Stimulated activated CD8-positive, alpha-beta memory T cell treated with anti-CD3 and anti-CD28 coated beads, Interleukin-4, amount 100 ng/mL, for 4 hours (primary cell): ENCODE measurements at places on chromosomes 2 and 18.

DNA sequence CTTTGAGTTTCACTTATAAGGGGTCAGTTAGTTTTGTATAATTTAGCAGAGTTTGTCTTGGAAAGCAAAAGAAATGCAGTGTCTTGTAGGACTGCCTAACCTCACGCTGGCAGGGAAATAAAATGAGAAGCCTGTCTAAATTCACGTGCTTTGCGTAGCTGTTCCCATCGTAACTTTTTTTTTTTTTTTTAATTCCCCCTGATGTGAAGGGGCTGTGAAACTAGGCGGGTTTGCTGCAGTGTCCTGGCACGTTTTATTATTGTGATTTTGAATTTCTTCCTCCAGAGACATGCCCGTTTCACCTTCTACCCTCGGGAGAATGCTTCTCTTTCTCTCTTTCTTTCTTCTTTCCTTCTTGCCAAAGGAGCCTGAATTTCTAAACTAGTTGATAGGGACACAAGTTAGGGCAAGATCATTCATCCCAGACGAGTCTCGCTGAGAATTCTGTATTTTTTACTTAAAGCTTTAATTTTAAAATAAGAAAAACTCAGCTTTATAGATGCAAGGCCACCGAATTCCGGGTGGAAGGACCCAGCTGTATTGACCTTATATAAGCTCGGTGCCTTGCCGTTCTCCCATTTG is 2.3 kb downstream of the MEIS1 start:
- DNase-seq: no peak

- no peak for DNase-seq
These were observed 13.1 kb downstream of the CTLA4 start for GRCh38 chr2:203880557-203881125.

DNA sequence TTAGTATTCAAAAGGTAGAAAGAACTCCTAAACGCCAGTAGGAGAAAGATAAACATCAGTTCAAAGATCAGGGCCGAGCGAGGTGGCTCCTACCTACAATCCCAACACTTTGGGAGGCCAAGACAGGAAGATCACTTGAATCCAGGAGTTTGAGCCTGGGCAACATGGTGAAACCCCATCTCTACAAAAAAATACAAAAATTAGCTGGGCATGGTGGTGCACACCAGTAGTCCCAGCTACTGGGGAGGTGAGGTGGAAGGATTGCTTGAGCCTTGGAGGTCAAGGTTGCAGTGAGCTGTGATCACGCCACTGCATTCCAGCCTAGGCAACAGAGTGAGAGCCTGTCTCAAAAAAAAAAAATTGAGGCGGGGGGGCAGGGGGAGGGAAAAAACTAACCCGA is 40.6 kb downstream of the MBOAT2 start:
- no peak for DNase-seq

DNA sequence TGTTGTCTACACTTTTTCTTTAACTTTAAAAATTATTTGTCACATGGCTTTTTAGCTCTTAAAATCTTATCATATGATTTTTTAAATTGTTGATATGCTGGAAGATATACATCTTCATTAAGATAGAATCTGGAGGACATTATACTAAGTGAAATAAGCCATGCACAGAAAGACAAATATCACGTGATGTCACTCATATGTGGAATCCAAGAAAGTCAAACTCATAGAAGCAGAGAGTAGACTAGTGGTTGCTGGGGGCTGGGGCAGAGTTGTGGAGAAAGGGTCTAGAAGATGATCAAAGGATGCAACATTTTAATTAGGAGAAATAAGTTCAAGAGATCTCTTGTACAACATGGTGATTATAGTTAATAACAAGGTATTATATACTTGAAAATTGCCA is 280.9 kb downstream of the GULP1 start:
- no peak for DNase-seq

DNA sequence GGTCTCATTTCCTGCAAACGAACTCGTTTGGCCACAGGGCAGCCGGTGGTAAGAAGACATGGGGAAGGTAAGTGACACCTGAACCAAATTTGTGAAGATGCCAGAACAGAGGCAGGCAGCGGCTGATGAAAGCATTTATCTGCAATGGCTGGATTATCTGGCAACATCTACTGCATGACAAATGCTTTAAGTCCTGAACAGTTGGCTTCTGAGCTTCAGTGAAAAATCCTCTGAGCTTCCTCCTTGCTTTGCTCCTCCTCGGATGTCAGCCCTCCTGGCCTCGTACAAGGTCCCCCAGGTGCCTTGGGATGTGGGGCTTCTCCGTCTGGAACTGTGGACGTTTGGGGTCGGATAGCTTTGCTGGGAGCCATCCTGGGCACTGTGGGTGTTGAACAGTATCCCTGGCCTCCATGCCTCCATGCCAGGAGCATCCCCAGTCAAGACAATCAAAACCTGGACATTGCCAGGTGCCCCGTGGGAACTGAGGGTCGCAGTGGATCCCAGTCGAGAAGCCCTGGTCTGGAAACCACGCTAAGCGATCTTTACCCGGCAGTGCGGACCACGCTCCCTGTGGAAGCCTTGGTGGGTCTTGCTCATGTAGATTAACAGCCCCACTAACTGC is 49.3 kb downstream of the KCNG2 start:
- no peak for DNase-seq

GRCh38 chr18:50558948-50559751 is 737 bp upstream of the MAPK4 start:
- no peak for DNase-seq

DNA sequence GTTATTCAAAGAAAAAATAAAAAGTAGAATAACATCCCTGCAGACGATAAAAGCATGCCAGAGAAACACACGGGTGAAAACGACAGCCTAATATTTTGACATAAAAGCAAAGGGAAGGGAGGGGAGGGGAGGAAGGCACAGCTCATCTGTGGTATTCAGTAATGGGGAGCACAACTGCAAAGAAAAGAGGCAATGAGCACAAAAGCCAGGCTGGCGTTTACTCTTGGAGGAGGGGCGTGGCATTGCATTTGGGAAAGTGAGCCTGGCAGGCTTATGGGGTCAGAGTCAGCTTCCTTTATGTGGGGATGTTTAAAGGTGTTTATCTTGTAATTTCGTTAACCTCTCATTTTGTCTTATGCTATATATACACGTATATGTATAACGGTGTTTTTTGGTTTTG is 53.2 kb downstream of the STEAP3 start:
- no peak for DNase-seq

GRCh38 chr2:10086950-10087349 is 6.7 kb upstream of the CYS1 start:
- no peak for DNase-seq

DNA sequence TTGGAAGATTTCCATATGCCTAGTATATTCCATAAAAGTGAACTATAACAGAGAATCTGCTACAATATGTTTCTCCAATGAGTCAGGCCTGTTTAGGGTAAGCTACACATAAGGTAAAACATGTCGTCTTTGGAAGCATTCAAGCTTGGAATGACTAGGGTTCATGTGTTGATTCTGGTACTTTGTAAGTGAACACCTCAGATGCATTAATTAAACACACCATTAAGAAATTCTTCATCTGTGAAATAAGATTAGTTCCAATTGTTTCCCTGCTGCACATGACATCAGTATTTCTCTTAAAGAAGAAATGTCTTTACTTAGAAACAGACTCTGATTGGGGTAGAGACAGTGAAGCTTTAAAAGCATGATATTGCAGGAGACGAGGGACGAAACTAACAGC is 461.1 kb upstream of the NXPH2 start:
- no peak for DNase-seq

- DNase-seq: no peak
These were observed 278.6 kb upstream of the KLHL14 start for GRCh38 chr18:33051407-33051806.

GRCh38 chr2:3054066-3054465 is 323.6 kb downstream of the EIPR1 start:
- DNase-seq: no peak

DNA sequence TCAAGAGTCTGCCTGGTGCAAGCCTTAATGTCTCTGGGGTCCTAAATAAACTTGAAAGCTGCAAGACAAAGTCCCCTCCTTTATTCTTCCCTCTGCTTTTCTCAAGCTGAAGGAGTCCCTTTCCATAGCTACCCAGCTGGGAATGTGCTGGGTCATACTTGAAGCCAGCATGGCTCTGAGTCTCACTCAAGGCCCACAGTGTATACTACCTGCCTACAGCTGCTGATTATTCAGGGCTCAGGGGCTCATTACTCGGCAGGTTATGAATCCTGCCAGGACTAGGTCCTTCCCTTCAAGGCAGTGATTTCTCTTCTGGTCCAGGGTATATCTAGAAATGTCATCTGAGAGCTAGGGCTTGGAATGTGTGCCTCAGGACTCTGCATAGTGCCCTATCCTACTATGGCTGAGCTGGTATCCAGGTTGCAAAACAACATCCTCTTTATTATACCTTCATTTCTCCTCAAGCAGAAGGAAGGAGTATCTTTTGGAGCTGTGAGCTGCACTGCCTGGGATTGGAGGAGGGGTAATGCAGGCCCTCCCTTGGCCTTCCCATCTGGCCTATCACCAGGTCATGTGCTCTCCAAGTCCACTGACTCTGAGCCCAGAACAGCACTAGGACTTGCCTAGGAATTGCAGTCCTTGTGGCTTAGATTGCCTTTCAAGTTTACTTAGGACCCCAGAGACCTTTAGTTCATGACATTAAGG is 22.3 kb downstream of the IL1RN start:
- DNase-seq: no peak

- no peak for DNase-seq
These were observed 4.2 kb downstream of the ZAP70 start for GRCh38 chr2:97717613-97717995.

- no peak for DNase-seq
These were observed 801.3 kb downstream of the ERBB4 start for GRCh38 chr2:211737282-211737681.

DNA sequence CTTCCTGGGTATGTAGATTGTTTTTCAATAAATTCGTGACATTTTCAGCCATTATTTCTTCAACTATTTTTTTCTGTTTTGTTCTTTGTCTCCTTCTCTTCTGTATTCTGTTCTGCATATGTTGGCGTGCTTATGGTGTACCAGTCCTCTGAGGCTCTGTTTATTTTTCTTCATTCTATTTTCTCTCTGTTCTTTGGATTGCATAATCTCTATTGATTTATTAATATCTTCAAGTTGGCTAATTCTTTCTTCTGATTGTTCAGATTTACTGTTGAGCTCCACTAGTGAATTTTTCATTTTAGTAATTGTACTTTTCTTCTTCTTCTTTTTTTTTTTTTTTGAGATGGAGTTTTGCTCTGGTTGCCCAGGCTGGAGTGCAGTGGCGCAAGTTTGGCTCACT is 9.9 kb downstream of the GNLY start:
- DNase-seq: no peak

DNA sequence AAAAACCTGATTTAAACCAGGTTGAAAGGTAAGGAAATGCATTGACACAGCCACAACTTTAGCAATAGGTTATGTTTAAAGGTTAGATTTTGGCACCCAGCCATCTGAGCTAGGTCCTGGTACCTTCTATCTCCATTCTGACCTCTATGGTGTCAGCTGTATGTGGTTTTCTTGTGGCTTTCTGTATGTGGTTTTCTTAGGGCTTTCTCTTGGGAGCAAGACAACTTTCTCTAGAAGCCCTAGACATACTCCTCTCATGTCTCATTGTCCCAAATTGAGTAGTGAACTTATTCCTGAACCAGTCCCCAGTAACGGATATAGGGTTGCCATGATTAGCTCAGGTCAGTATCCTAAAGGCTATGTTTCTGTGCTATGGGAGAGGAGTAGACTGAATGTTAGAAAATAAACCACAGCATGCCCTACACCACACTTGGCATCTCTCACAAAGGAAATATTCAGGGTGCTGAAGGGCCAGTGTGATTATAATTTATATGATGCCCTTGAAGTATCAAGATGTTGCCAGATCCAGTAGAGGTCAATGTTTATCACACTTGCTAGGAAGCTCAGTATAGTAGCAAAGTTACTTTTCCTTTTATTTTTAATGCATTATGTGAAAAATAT is 176.1 kb downstream of the CAPN13 start:
- no peak for DNase-seq

- no peak for DNase-seq
These were observed 55.5 kb upstream of the ZDBF2 start for GRCh38 chr2:206218796-206219499.

- DNase-seq: no peak
These were observed 236.3 kb upstream of the RASGRP3 start for GRCh38 chr2:33240178-33240577.

DNA sequence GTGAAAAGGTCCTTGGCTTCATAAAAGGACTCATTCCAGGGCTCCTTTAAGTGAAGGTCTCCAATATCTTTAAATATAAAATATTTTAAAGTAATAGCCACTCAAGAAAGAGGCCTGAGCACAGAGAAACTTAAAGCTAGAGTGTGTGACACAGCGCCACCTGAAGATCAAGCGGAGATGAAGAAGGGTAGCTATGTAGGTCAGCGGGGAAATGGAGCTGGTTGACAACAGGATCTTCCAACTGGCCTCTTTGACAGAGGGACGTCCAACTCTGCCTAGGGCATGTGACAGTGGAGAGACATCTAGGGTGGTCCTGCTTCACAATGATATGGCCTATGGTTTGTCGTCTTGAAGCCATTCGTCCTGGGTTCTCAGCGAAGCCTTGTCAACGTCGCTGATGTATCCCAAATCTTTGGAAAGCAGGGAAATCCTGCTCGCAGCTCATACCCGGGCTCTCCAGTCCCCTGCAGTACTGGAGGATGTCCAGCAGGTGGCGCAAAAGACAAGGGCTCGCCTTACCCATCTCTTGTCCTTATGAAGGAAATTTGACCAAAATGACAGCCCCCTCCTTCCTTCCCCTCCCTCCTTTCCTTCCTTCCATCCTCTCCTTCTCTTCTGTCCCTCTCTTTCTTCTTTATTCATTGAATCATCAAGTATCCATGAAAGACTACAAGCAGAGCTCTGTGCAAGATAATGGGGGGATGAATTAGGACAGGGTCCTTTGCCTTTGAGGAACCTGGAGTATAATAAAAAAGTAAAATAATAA is 59.6 kb downstream of the LONRF2 start:
- no peak for DNase-seq

- no peak for DNase-seq
These were observed 53.0 kb upstream of the GLI2 start for GRCh38 chr2:120682654-120683053.

- DNase-seq: no peak
These were observed 50.0 kb downstream of the INPP4A start for GRCh38 chr2:98494699-98495098.

- no peak for DNase-seq
These were observed 76.1 kb downstream of the SEPTIN10 start for GRCh38 chr2:109537565-109538222.

- DNase-seq: no peak
These were observed 47.5 kb downstream of the EMILIN2 start for GRCh38 chr18:2894131-2894840.

DNA sequence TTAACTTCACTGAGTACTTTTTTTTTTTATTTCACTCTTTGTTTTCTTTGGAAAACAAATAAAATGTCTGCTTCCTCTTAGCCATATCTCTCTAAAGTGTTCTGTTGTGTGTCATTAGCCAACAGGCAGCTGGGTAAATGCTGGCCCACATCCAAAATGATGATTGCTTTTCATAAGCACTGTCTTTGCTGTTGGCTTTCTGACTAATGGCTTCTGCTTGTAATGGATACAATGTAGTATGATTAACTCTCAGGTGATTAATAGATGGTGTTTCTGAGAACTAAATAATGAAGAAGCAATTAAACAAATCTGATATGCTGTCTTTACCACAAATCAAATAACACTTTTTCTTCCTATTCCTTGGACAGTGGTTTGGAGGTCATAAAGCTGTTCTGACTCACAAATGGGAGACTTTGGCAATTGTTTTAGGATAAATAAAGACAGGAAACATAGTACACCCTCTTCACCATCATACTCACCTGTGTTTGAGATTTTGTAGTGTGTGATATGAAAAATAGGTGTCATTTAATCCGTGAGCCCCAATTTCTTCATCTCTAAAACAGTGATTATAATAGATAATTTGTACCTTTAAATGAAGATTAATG is 888.4 kb downstream of the TSN start:
- DNase-seq: no peak

- DNase-seq: no peak
These were observed 20.0 kb upstream of the MTCL1 start for GRCh38 chr18:8685141-8685913.
